ENCODE measurements at places on chromosomes 5 and 9. TPM values are rescaled to one million over a fixed set of nuclear protein-coding genes. Genes with fewer than 3 reads are reported as not detected.
A peak's percentile ranks its signal among the peaks of the same experiment; 100 is the strongest.

- H3K27ac ChIP-seq, result no peak overlapping the region
- H3K36me3 ChIP-seq, result no peaks in the 10 kb centered on the region
Observed at GRCh38 chr5:33679791-33680190, 212.0 kb downstream of the ADAMTS12 start.

GRCh38 chr9:129595311-129595741 is 25.6 kb downstream of the C9orf50 start:
- H3K4me1 ChIP-seq, result peaks cover 32% of the 10 kb centered on the region
- no peak for DNase-seq

DNA sequence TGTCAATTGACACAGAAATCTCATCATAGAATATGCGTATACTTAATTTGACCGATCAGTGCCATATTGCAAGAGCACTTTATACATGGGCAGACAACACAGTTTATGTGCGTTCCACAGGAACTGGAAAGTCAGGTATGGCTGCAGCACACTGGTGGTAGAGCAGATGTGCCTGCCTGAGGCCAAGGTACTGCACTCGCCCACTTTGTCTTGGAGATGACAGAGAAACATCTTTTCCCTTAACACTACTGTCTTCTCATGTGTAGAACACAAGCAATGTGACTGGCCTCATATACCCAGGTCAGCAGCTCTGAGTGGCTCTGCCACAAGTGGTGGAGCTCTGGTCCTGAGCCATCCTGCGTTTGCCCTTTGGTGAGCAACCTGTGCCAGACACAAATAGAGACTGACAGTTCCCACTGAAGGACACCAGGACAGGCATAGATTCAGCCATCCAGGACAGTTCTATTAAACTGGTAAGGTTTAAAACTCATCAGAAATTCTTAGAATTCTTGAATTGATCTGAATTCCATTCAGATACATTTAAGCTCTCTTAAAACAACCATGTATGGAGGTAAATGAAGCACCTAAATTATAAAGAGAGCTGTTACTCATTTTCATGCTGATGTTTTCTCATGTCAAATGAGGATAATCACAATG is 21.0 kb upstream of the PPP2CA start:
- no peaks in the 10 kb centered on the region for H3K36me3 ChIP-seq
- no peak overlapping the region for H3K4me3 ChIP-seq
- H3K27ac ChIP-seq, result no peak overlapping the region
- DNase-seq, result no peak
- H3K4me1 ChIP-seq, result no peaks in the 10 kb centered on the region

- H3K4me1 ChIP-seq, result no peaks in the 10 kb centered on the region
- no peaks in the 10 kb centered on the region for H3K27me3 ChIP-seq
- H3K27ac ChIP-seq, result no peak overlapping the region
- DNase-seq, result no peak
Observed at GRCh38 chr5:60271517-60271916, 378.0 kb upstream of the PDE4D start.

- H3K27ac ChIP-seq, result no peak overlapping the region
- no peak for DNase-seq
- H3K4me3 ChIP-seq, result no peak overlapping the region
- peaks cover 21% of the 10 kb centered on the region for H3K4me1 ChIP-seq
Observed at GRCh38 chr5:88886746-88887341, 3.9 kb upstream of the MEF2C start.

DNA sequence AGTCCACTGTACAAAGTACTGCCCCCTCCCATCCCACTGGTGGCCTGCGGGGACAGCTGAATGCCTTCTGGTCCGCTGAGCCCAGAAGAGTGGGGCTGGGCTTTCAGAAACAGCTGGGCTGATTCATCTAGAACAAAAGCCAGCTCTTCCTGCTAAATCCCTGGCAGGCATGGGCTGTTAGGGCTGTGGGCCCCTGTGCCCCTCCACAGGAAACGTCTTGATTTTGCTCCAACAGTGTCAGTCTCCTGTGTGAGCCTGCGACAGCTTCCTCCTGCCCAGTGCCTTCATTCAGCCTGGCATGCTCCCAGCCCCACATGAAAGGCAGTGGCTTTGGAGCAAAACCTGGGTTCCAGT is 6.9 kb upstream of the GSN start:
- H3K36me3 ChIP-seq, result no peaks in the 10 kb centered on the region
- H3K4me3 ChIP-seq, result no peak overlapping the region
- H3K27me3 ChIP-seq, result no peaks in the 10 kb centered on the region
- peaks cover 6% of the 10 kb centered on the region for H3K4me1 ChIP-seq

GRCh38 chr9:89046832-89047231 is 55.6 kb downstream of the S1PR3 start:
- DNase-seq, result no peak
- no peaks in the 10 kb centered on the region for H3K4me1 ChIP-seq
- H3K36me3 ChIP-seq, result no peaks in the 10 kb centered on the region
- no peak overlapping the region for H3K4me3 ChIP-seq
- no peak overlapping the region for H3K27ac ChIP-seq

DNA sequence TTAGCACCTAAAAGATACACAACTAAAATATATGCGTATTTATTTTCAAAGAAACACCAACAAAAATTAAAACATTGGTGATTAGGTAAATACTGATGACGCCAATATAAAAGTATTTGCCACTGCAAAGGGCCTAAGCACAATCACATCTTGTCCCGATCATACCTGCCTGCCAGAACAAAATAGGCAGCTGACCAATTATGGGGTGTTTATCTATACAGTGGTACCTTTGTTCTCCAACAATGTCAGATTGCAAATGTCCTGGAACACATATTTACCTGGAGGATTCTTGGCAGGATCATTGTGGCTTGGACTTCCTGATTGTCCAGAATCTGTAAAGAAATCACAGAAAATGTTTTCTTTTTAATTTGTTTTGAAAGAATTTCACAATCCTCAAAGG is 134.5 kb downstream of the NFIB start:
- H3K4me1 ChIP-seq, result no peaks in the 10 kb centered on the region
- no peaks in the 10 kb centered on the region for H3K36me3 ChIP-seq
- DNase-seq, result no peak
- no peak overlapping the region for H3K4me3 ChIP-seq
- no peak overlapping the region for H3K27ac ChIP-seq

- H3K27me3 ChIP-seq, result peaks cover 37% of the 10 kb centered on the region
- H3K4me3 ChIP-seq, result no peak overlapping the region
- no peaks in the 10 kb centered on the region for H3K4me1 ChIP-seq
- H3K27ac ChIP-seq, result no peak overlapping the region
- no peak for DNase-seq
Observed at GRCh38 chr9:88814577-88814976, 176.7 kb upstream of the S1PR3 start.

DNA sequence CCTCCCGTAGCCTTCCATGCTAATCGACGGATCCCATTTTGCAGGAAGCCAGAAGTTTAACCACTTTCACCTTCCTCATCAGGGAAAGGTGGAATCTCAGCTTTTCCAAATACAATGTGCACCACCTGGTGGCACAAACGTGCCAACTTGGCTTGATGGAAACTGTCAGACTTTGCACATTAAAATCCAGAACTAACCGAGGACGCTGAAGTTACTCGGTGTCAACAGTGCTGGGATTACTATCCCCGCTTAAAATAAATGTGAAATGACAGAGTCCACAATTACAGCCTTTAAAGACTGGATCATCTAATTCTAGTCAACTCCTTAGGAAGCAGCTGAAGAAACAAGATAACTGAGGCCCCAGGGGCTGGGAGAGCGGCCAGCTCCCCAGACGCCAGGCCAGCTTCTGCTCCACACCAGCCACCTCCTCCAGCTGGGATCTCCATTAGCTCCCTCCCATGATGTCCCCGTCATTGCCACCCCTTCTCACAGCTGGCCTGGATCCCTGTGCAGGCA is 50.1 kb upstream of the RETREG1 start:
- no peaks in the 10 kb centered on the region for H3K27me3 ChIP-seq
- no peaks in the 10 kb centered on the region for H3K36me3 ChIP-seq
- peaks cover 19% of the 10 kb centered on the region for H3K4me1 ChIP-seq

- H3K4me3 ChIP-seq, result no peak overlapping the region
- H3K27me3 ChIP-seq, result no peaks in the 10 kb centered on the region
- no peaks in the 10 kb centered on the region for H3K4me1 ChIP-seq
- no peaks in the 10 kb centered on the region for H3K36me3 ChIP-seq
- no peak overlapping the region for H3K27ac ChIP-seq
- no peak for DNase-seq
Observed at GRCh38 chr9:100555471-100555870, 22.4 kb upstream of the CAVIN4 start.

DNA sequence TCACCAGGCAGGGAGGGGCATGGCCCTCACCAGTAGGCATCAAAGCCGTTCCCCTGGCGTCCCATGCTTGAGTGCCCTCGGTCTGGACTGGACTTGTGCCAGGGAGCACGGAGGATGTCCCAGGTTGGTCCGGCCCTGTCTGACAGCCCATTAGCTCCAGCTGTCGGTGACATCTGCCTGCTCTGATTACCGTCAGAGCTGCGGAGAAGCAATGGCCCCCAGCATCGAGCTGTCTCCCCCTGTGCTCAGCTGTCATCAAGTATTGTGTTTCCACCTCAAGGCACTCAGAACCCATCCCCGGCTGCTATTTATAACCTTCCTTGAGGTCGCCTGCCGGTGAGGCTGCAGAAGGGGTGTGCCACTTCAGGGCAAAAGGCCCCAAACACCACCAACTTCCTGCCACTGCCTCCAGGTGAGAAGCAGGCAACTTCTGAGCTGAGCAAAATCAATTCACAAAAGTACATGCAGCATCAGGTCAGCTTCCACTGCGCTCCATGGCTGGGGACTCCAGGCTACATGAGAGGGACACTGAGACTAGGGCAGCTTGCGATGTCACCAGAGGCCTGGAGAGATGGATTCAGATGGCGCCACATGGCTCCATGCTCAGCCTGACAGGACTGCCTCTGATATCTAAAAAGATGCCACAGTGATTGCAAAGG is 142.7 kb downstream of the C5orf15 start:
- peak; percentile 52 for DNase-seq
- no peak overlapping the region for H3K4me3 ChIP-seq
- peaks cover 22% of the 10 kb centered on the region for H3K4me1 ChIP-seq
- H3K36me3 ChIP-seq, result no peaks in the 10 kb centered on the region
- no peaks in the 10 kb centered on the region for H3K27me3 ChIP-seq
- no peak overlapping the region for H3K27ac ChIP-seq

- no peaks in the 10 kb centered on the region for H3K27me3 ChIP-seq
- H3K36me3 ChIP-seq, result peaks cover 2% of the 10 kb centered on the region
- no peaks in the 10 kb centered on the region for H3K4me1 ChIP-seq
- H3K4me3 ChIP-seq, result no peak overlapping the region
- H3K27ac ChIP-seq, result no peak overlapping the region
Observed at GRCh38 chr5:138947780-138948179, 72.6 kb upstream of the LRRTM2 start.

Gene PLEKHG4B
- total RNA-seq, result 0.47 TPM

Gene CBY3
- total RNA-seq, result 0.19 TPM

Gene NR2F1-AS1
- total RNA-seq, result 2.0 TPM

Gene FOXD4L6
- total RNA-seq, result 0.09 TPM

Gene IFNA13
- total RNA-seq, result not detected

Gene PCAT7
- total RNA-seq, result under 0.01 TPM

Gene PGM5
- 4.3 TPM for total RNA-seq

Gene OBP2B
- not detected for total RNA-seq

Measured in thymus (tissue), 14 donors.